ENCODE measurements at places on chromosomes 11 and 22.

GRCh38 chr11:92611157-92611556, 358.3 kb upstream of the MTNR1B start:
- DNase-seq = no peak

DNA sequence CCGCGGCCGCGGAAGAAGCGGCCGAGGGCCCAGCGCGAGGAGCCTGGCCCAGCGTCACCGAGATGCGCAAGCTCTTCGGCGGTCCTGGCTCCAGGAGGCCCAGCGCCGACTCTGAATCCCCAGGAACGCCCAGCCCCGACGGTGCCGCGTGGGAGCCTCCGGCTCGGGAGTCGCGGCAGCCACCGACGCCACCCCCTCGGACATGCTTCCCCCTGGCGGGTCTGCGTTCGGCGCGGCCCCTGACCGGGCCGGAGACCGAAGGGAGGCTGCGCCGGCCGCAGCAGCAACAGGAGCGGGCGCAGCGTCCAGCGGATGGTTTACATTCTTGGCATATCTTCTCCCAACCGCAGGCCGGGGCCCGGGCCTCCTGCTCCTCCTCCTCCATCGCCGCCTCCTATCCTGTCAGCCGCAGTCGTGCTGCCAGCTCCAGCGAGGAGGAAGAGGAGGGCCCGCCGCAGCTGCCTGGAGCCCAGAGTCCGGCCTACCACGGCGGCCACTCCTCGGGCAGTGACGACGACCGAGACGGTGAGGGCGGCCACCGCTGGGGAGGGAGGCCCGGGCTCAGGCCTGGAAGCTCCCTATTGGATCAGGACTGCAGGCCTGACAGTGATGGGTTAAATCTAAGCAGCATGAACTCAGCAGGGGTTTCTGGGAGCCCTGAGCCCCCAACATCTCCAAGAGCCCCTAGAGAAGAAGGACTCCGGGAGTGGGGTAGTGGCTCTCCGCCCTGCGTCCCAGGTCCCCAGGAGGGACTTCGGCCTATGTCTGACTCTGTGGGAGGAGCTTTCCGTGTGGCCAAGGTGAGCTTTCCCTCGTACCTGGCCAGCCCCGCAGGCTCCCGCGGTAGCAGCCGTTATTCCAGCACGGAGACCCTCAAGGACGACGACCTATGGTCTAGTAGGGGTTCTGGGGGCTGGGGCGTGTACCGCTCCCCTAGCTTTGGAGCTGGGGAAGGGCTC, 1.2 kb downstream of the ARHGEF17 start:
- peak; percentile 85 for DNase-seq

GRCh38 chr11:29432719-29433325, 584.0 kb downstream of the KCNA4 start:
- DNase-seq = no peak

- no peak for DNase-seq
Observed at GRCh38 chr22:19524170-19525115, at the start of gene CLDN5. Gene CLDN5, minus strand, starts transcription at chr22:19524410. Its CDS starts 155 bp downstream, at chr22:19524255.

DNA sequence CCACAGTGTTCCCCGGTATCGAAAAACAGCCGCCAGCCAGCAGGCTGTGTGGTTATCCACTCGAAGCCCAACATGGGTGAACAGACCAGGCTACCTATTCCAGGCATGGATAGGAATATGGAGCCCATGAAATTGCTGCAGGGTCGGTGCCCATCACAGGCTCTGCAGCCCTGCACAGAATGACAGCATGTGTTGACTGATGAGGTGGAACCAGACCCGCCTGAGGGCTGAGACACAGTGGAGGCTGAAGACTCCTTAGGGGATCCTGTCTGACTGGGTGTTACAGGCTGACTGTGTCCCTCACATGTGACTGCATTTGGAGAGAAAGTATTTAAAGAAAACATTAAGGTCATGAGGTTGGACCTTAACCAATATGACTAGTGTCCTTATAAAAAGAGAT, 6.2 kb upstream of the YPEL1 start:
- DNase-seq = no peak

DNA sequence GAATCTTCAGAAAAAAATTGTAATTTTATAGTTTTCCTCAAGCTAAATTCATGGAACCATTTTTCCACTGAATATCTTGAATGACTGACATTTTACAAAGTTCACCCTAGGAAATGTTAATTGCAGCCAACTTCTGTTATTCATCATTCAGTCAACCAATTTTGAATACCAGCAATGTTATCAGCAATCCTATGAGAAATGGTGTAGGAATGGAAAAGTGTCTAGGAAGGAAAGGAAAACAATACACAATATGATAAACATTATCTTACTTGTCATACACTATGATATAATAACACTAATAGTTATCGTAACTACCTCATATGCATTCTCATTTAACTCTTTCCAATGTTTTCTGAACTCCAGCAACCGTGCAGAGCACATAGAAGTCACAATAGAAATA, 790.5 kb upstream of the LRRC4C start:
- DNase-seq = no peak

- DNase-seq = no peak
Observed at GRCh38 chr11:123392431-123392830, 37.6 kb upstream of the GRAMD1B start.

GRCh38 chr11:66292543-66293332, 1.0 kb downstream of the TMEM151A start:
- DNase-seq = no peak

DNA sequence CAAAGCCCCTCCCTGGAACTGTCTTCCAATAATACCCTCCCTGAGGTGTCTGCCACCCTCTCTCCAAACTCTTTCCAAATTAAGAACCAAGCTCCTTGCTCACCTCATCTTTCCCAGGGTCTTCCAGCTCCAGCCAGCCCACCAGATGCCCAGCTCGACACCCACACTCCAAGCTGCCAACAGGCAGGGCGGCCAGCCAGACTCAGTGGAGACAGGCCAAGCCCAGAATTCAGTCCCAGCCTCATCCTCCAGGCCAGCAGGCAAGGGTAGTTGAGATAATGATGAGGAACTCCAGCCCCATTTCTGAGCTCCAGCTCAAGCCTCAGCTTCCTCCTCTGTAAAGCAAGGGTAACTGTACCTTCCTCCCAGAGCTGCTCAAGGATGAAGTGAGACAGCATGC, 132.9 kb downstream of the CHST1 start:
- DNase-seq = no peak

DNA sequence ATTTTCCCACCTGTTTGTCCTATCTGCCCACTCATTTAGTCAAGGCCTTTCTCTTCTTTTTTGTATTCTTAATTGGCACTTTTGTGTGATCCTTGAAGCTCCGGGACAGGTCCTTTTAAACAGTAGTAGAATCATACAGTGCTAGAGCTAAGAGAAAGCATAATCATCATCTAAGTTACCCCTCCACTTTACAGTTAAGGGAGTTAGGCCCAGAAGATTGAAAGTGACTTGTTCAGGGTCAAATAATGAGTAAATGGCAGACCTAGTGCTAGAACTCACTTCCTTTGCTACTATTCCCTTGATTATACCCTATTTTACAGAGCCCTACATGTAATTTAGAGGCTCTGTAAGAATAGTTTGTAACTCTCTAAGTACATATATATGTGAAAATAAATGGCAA, 2.5 kb downstream of the USP47 start:
- no peak for DNase-seq

GRCh38 chr22:37848587-37849088, 581 bp upstream of the EIF3L start:
- DNase-seq = no peak

DNA sequence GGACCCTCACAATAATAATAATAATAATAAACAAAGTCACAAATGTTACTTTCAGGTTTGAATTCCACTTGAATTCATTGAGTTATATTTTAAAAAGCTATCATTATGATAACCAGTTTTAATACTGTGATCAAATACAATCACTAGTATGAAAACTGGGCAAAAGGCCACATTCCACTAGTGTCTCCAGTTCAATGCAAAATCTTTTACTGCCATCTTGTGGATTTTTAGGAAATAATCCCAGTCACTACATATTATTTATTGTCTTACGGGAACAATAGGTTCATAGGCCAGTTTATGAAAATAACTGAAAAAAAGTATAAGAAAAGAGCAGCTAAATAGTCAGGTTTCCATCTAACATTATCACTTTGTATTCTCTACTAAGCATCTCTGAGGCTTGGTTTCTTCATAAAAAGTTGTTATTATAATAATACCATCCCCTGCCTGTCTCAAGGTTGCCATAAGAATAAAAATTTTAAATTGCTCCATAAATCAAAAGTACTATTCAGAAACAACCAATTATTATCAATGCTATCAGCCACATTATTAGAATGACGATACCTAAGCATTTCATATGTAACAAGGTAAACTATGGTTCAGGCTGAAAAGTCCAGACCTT, 533.9 kb upstream of the CCDC90B start:
- no peak for DNase-seq

DNA sequence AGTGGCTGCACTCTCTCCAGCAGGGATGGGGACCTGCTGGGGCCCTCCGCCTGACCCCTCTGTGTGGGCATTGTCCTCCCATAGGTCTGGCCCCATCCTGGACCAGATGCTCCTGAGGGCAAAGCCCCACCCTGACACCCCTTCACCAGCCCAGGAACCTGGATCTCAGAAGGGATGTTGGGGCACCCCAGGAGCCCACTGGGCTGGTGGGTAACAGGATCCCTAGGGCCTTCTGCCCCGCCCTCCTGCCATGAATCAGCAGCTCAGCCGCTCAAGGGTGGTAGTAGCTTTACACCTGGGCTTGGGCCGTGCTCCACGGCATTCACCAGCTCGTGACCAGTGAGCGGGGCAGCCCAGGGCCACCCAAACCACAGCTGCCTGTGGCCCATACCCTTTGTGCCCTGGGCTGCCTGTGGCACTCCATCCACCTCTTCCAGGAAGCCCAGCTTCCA, 1.0 kb upstream of the MAPK12 start:
- no peak for DNase-seq

DNA sequence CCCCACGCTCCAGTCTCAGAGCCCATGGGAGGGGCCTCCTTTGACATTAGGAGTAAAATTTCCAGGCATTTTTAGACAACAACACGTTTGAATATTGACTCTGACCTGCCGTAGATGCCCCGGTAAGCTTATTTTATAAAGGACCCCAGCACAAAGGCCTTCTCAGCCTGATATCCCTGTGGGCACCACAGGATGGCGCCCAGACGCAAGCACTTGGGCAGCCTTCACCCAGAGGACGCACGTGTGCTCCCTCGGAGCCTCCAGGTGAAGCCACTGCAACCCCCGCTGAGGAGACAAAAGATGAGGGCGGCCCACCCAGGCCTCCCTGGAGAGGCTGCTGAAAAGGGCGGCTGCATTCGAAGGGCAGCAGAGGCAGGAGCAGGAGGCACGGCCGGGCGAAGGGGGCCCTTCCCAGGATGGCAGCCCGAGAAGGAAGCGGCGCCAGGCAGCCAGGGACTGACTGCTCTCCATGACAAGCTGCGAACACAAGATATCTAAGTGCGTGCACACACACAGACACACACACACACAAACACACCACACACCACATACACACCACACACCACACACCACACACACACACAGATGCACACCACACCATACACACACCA, 15.2 kb upstream of the TH start:
- no peak for DNase-seq

DNA sequence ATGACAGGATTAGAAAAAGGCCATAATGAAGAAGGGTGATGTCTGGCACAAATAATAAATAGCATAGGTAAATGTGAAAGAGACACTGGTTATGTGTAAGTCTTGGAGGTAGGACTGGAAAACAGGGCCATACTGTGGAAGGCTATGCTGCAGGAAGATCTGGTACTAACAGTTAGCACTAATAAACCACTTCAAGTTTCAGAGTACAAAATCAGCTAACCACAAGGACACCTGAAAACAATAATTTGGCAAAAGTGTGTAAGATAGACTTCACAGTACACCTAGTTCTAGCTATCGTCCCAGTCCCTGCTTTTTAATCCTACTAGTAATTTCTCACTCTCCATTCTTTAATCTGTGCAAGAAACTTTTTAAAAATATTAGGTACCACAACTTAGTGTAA, 44.3 kb downstream of the CWF19L2 start:
- no peak for DNase-seq

DNA sequence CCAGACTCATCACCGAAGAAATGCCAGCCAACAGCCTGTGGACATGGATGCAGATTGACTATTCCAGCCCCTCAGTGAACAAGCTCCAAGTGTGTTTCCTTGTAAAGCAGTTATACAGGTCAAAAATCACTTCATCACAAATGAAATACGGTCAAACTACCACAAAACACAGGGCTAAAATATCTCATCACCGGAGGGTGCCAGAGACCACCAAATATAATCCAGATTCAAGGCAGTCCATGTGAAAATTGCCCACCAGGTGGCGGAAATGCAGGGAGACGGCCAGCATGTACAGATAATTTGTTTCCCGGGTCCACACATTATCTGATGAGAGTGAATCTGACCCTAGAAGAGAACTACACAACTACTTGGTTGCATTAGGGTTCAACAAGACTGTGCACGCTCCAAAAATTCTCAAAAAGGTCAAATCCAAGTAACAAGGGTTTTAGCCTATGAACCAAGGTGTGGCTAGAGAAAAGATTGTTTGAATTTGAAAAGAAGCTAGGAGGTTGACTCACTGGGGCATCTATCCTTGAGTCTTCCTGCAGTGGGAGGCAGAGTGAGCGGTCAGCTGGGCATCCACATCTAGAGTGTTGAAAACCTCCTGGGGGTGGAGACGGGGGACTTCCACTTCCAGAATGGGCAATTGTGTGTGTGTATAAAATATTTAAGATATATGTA, 71.7 kb downstream of the IGLL5 start:
- peak; percentile 69 for DNase-seq

DNA sequence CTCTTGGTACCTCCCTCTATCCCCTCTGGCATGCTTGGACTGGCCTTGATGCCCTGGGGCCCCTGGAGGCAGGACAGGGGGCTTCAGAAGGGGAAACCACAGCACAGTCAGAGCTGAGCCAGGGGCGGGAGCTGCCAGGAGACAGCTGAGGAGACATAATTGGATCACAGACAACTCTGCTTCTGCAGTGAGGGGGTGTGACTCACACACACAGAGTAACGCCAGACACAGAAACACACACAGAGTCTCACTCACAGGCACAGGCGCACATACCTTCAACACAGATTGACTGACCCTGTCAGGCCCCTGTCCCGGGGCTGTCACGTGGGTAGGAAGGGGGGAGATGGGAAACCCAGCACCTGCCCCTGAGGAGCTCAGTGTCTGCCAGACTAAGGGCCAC, 20.6 kb downstream of the STARD10 start:
- DNase-seq = no peak
